COR-L47 (cell line): ENCODE measurements at places on chromosomes 1 and 21.
A peak's percentile ranks its signal among the peaks of the same experiment; 100 is the strongest.

GRCh38 chr1:30847358-30847972 lies 61.1 kb downstream of the SDC3 start:
- no peak for DNase-seq

GRCh38 chr21:31566064-31566463 lies 93.4 kb upstream of the SOD1 start:
- DNase-seq, result no peak

- no peak for DNase-seq
Measured at GRCh38 chr1:89129911-89130310, 4.0 kb upstream of the GBP2 start.

DNA sequence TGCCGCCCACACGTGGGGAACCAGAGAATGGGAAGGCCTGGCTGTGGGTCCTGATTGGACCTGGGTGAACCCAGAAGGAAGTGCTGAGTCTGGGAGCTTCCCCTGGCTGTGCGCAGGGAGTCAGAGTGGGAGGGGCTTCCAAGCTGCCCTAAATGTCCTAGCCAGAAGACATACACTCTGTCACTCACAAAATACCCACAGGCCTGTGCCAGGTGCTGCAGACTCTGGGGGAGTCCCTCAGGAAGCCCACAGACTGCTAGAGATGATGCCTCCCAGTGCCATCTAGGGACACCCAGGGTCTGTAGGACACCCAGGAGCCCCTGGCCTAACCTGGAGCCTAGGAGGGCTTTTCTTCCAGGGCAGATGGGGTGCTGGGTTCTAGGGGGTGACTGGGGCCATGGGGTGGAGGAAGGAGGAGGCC lies 33.7 kb upstream of the LRP8 start:
- DNase-seq, result no peak

DNA sequence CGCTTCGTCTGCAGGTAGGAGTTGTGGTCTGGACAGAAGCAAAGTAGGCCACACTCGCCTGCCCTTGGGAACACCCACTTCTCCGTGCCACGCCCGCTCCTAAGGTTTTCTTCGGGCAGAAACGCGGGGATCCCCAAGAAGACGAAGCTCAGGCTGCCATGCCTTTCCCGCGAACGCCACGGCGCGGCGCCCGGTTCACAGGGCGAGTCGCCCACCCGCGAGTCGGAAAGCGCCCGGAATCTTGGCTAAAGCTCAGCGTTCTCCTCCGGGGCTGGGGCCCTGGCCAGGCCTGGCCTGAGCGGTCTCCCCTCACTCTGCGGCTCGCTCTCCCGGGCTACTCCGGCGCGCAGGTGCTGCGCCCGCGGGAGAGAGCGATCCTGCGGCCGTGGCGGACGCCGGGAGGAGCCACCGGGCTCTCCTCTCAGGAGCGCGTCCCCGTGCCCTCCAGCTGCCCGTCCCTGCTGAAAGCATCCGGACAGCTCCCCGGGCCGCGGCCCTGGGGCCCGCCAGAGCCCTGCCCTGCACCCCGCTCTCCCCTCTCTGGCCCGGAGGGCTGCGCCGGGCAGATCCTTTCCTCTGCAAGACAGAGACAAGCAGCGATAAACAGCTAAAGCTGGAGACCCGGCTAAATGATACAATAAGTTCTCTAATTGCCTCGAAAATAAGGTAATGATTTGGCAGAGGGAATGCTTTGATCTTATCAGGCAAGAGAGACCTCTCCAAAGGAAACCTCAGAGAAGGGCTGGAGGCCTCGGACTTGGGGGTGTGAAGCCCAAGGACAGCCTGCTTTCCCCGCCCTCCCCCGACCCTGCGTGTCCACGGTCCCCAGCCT lies 6.7 kb upstream of the WNT2B start:
- peak; percentile 71 for DNase-seq

DNA sequence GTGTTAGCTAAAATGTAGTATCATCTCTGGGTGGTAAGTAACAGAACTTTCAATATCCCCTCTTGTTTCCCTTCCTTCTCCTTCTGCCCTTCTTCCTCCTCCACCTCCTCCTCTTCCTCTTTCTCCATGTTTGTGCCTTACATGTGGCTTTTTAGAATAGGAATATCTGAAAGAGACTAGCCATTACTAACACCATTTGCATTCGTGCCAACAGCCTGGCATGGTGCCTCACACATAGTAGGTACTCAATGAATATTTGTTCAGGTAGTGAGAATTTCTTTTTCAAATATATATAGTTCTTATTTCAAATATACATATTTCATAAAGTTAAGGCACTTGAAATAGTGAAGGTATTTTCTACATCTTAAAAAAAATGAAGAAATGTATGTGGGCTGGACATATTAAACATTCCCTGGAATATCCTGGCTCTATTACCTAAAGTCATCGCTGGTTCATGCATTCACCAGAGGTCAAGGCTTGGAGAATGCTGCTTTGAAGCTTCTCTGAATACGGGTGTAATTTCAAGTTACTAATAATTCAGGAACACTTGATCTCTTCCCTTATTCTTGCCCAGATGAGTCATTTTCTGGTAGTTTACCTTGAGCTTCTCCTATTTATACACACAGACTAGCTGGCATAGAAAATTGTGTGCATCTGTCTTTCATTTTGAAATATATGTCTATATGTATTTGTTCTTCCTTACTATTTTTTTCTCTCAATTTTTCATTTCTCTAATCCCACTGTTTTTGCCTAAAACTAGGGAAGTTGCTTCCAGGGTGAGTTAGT lies 319.4 kb downstream of the TGFB2 start:
- DNase-seq, result no peak

GRCh38 chr1:53343831-53344668 lies 16.2 kb upstream of the LRP8 start:
- peak; percentile 28 for DNase-seq

GRCh38 chr1:162846256-162847212 lies 14.4 kb downstream of the CCDC190 start:
- DNase-seq, result no peak

GRCh38 chr1:245397771-245398170 lies 243.0 kb downstream of the KIF26B start:
- DNase-seq, result no peak
